Left ventricle myocardium superior (tissue), 1 donor: ENCODE measurements at places on chromosomes 3 and 15.

GRCh38 chr3:159987291-159987711 lies 1.3 kb upstream of the IL12A start:
- no peak for DNase-seq

GRCh38 chr15:58179206-58179605 lies 41.0 kb downstream of the AQP9 start:
- DNase-seq = no peak

DNA sequence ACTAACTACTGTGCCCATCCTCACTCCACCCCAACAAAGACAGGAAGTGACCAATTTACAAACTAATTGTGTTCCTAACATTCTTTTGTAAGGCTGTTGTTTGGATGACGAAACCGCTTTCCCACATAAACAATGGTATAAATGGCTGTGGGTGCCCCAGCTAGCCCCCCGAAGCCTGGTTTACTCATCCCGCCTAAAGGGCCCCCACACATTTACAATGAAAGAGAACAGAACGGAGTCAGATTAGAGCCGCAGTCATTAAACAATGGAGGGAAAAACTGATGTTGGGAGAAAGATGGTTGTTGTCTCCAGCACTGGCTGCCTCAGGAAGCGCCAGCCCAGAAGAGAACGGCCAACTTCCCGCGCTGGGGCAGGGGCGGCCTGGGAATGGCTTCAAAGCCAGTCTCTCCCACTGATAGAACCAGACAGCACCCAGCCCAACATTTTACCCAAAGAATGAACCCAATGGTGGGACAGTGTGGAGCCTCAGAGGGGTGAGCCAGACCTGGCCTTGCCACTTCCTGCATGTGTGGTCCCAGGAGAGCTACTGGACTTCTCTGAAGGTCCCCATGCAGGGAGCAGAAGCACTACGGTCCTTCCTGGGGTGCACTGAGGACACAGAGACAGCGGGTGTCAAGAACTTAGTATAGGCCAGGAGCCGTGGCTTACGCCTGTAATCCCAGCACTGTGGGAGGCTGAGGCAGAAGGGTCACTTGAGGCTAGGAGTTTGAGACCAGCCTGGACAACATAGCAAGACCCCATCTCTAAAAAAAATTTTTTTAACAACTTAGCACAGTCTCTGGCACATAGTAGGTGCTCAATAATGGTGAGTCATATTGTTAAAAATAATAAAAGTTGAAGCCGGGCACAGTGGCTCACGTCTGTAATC lies 75.8 kb upstream of the GATA2 start:
- no peak for DNase-seq

DNA sequence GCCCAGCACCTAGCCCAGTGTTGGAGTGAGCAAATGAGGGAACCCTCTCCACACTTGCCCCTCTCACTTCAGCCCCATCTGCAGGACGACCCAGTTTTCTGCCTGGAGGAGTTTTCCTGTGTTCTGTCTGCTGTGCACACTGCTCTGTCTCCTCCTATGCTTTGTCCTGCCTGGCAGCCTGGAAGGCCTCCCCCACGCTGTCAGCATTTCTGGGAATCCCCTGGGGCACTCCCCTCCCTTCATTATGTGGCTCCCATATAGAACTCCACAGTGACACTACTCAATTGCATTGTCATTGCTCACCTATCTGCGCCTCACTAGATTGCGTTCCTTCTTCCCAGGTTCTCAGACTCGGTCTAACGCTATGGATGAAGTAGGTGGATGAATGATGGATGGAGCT lies 13.9 kb downstream of the CLSTN2 start:
- no peak for DNase-seq

DNA sequence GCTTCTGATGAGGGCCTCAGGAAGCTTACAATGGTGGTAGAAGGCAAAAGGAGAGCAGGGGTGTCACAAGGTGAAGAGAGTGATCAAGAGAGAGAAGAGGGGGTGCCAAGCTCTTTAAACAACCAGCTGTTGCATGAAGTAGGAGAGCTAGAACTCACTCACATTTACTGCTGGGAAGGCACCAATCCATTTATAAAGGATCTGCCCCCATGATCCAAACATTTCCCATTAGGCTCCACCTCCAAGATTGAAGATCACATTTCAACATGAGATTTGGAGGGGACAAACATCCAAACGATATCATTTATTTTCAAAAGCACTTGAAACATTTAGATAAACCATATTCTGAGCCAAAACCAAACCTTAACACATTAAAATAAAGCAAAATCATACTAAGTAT lies 26.3 kb downstream of the ANKRD28 start:
- DNase-seq = no peak
